ENCODE measurements at places on chromosomes 12 and 14. TPM values are rescaled to one million over a fixed set of nuclear protein-coding genes. Genes with fewer than 3 reads are reported as not detected.

DNA sequence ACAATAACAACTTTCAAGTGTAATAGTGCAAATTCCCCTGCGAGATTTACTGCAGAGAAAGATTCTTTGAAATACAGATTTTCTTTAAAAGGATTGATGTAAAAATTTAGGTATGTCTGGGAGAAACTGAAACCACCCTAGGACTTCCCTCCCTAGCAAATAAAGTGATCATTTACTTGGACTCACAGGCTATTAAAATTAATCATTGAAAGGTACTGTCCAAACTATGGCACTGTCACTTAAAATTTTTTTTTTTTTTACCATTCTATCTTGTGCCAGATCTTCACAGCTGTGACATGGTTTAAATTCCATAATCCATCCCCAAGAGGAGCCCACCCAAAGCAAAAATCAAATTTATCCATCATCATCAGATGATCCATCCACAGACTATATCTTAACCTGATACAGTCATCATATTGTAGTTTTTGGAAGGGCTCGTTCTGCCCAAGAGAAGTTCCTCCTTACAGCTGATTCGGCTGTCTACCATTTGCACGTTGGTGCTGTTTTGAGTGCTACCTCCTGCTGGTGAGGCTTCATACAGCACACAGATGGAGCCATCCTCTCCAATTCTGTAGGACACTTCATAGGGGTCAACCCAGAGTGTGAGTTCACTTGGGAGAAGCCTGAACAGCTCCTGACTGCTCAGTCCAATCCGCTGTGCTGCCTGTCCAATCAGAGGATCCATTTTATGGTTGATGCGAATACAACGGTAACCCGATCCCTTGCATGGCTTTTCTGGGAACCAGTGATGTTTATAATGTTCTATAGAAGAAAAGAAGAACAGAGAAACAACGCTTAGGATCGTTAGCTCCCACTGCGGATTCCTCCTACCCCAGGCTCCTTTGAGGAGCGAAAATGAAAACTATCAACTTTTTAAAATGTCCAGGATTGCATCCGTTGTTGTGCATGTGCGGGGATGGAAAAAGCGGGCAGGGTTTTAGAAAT is 1.7 kb downstream of the BTG1 start:
- peak overlapping the region; percentile 97 for H3K27ac ChIP-seq
- peaks cover 70% of the 10 kb centered on the region for H3K4me1 ChIP-seq
- no peaks in the 10 kb centered on the region for H3K27me3 ChIP-seq

DNA sequence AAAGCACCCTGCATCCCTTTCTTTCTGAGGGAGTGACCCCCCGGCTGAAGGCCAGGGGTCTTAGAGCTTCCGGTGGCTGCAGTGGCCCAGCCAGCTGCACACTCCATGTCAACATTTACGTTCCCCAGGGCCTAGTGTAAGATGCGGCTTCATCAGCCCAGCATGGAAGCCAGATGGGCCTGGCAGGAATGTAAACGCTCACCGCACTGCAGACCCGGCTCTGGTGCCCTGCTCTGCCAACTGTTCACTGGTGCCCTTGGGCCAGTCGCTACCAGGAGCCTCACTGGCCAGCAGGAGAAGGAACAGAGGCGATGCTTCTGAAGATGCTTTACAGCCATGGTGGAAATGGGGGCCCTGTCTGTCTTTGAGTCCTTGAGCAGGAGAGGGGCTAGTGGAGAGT is 8.6 kb upstream of the TMEM119 start:
- H3K4me3 ChIP-seq: no peak overlapping the region
- no peaks in the 10 kb centered on the region for H3K27me3 ChIP-seq
- peaks cover 38% of the 10 kb centered on the region for H3K4me1 ChIP-seq
- no peak for DNase-seq
- no peaks in the 10 kb centered on the region for H3K36me3 ChIP-seq

DNA sequence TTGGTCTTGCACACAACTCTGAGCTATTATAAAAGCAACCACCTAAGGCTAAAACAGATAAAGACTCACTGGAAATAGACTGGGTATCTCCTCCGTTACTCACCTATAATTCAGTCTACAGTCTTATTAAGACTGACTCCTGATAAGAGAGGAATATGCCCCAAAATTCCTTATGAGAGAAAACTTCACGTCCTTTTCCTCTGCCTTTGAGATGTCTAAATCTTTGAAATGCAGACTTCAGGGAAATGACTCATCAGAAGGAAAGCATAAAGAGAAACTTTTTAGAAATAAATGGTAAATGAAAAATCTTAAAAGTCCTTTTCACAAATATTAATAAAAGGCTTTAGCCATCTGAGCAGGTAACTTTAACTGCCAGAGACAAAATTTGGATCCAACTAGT is 187.5 kb upstream of the RTL1 start:
- no peak overlapping the region for H3K4me3 ChIP-seq
- H3K27ac ChIP-seq: peak overlapping the region; percentile 5
- H3K36me3 ChIP-seq: no peaks in the 10 kb centered on the region
- DNase-seq: no peak
- H3K27me3 ChIP-seq: no peaks in the 10 kb centered on the region

DNA sequence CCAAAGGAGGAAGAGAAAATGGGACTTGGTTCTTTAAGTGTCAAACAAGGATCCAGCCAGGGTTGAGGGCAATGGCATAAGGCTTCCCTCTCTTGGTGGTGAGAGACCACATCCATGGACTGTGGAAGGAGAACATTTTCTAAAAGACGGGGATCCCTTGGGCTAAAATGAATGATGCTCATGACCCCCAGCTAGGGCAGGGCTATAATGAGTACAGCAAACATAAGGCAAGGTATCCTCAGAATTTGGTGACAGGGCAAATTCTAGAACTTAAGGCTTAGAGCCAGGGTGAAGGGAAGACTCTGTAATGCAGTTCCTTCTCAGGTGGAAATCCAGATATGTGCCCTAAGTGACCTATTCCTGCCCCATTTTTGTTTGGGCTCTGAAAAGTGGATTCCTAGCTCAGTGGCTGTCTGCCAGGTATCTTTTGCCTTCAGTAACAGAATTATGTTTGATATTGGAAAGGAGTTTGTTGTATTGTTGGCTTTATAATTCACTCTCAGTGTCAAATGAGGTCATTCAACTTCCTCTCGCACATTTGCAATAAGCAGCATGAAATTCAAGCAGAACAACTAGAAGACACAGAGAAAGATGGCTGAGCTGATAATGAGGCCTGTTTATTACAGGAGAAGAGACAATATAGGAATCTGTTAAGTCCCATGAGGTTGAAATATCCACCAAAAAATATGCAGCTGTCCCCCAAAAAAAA is 76.8 kb downstream of the DAD1 start:
- no peaks in the 10 kb centered on the region for H3K36me3 ChIP-seq
- DNase-seq: no peak
- no peaks in the 10 kb centered on the region for H3K27me3 ChIP-seq
- H3K4me3 ChIP-seq: no peak overlapping the region
- no peak overlapping the region for H3K27ac ChIP-seq
- peaks cover 83% of the 10 kb centered on the region for H3K4me1 ChIP-seq

DNA sequence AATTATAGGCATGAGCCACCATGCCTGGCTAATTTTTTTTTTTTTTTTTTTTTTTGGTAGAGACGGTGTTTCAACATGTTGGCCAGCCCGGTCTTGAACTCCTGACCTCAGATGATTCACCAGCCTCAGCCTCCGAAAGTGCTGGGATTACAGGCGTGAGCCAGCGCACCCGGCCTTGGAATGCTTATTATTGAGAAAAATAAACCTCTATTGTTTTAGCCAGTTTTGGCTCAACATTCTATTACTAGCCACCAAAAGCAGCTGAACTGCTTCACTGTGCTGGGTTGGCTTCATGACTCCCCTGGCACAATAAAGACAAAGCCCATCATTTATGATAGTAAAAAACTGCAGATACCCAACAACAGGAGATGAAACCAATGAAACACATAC is 93.5 kb upstream of the CEP83 start:
- no peak overlapping the region for H3K27ac ChIP-seq
- DNase-seq: no peak
- H3K27me3 ChIP-seq: peaks cover 3% of the 10 kb centered on the region
- no peak overlapping the region for H3K4me3 ChIP-seq
- no peaks in the 10 kb centered on the region for H3K4me1 ChIP-seq

DNA sequence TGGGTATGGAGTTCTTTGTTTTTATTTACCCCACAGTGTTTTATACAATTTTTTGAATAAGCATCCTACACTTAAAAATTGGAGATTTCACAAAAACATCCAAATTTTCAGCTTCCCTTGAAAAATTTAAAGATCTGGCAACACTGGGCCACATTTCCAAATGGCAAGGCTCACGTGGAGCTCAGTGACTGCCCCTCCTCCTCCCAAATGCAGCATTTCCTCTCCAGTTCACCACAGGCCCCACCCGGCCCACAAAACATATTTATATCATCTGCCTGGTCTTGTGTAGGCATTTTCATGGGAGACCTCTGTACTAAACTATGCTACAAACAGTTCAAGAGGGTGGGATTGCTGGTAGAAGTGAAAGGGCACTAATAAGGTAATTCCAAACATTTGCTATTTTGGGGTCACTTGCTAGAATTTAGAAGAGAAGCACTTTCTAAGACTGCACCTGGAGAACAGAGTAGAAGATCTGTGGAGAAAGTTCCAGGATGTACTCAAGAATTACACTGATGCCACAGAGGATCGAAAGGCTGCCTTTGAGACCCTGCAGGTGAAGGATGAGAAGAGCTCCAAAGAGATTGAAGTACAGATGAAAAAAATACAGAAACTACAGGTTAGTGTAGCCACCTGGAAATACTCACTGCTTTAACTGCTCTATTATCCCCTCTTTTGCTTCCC is 7.3 kb downstream of the FKBP11 start:
- H3K36me3 ChIP-seq: peaks cover 4% of the 10 kb centered on the region
- no peaks in the 10 kb centered on the region for H3K4me1 ChIP-seq
- H3K27me3 ChIP-seq: no peaks in the 10 kb centered on the region
- no peak for DNase-seq
- no peak overlapping the region for H3K27ac ChIP-seq
- H3K4me3 ChIP-seq: no peak overlapping the region

DNA sequence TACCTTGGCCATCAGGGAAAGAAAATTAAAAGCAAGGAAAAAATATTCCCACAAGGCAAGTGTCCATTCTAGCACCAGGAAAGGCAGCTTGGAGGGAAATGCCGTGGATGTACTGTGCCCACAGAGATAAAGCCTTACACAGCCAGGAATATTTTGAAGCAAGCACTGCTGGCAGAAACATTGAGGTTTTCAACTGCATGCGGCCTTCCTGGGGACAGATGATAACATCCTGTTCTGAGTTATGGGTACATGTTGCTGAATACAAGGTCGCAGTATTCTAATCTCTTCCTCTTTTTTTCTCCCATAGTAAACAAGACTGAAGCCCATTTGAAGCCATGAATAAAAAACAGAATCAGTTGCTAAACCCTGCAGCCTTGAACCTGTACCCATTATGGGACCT is 197.1 kb downstream of the BTG1 start:
- H3K4me3 ChIP-seq: no peak overlapping the region
- no peaks in the 10 kb centered on the region for H3K4me1 ChIP-seq
- no peak for DNase-seq

- peak overlapping the region; percentile 97 for H3K27ac ChIP-seq
- peaks cover 87% of the 10 kb centered on the region for H3K4me1 ChIP-seq
- no peaks in the 10 kb centered on the region for H3K27me3 ChIP-seq
- no peak overlapping the region for H3K4me3 ChIP-seq
Measured at GRCh38 chr14:89428546-89429198, 11.6 kb upstream of the FOXN3 start.

- no peak overlapping the region for H3K4me3 ChIP-seq
- peaks cover 14% of the 10 kb centered on the region for H3K4me1 ChIP-seq
Measured at GRCh38 chr14:88481794-88482193, 73.0 kb downstream of the PTPN21 start.

- no peak overlapping the region for H3K4me3 ChIP-seq
- H3K36me3 ChIP-seq: no peaks in the 10 kb centered on the region
- H3K27ac ChIP-seq: no peak overlapping the region
- DNase-seq: peak; percentile 86
- no peaks in the 10 kb centered on the region for H3K4me1 ChIP-seq
Measured at GRCh38 chr14:101600891-101601605, 39.8 kb downstream of the DIO3 start.

DNA sequence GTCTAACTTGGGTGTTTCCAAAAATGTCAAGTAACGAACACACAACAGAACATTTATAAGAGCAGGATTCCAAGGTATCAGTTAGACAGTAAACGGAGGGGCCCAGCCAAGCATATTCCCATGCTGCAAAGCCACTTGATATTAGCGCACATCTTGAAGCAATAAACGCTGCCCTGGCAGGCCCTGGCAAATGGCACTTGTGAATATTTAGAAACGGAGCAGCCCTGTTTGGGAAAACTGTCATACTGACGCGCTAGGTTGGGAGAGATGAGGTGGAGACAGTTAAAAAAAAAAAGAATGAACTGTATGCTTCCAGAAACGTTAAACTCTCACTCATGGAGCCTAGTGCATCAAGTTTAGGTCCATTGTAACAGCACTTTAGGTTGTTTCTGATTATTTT is 9.3 kb downstream of the DGLUCY start:
- H3K36me3 ChIP-seq: peaks cover 11% of the 10 kb centered on the region
- DNase-seq: no peak
- H3K27me3 ChIP-seq: no peaks in the 10 kb centered on the region
- no peak overlapping the region for H3K27ac ChIP-seq
- H3K4me3 ChIP-seq: no peak overlapping the region

GRCh38 chr14:91392623-91393303 is 24.9 kb downstream of the CCDC88C start:
- H3K27me3 ChIP-seq: peaks cover 22% of the 10 kb centered on the region
- no peaks in the 10 kb centered on the region for H3K36me3 ChIP-seq
- H3K4me1 ChIP-seq: peaks cover 5% of the 10 kb centered on the region
- DNase-seq: no peak

- DNase-seq: no peak
- H3K4me1 ChIP-seq: peaks cover 43% of the 10 kb centered on the region
- H3K27ac ChIP-seq: peak overlapping the region; percentile 11
- no peaks in the 10 kb centered on the region for H3K36me3 ChIP-seq
- H3K27me3 ChIP-seq: no peaks in the 10 kb centered on the region
Measured at GRCh38 chr12:12804011-12804410, 9.1 kb upstream of the DDX47 start.

DNA sequence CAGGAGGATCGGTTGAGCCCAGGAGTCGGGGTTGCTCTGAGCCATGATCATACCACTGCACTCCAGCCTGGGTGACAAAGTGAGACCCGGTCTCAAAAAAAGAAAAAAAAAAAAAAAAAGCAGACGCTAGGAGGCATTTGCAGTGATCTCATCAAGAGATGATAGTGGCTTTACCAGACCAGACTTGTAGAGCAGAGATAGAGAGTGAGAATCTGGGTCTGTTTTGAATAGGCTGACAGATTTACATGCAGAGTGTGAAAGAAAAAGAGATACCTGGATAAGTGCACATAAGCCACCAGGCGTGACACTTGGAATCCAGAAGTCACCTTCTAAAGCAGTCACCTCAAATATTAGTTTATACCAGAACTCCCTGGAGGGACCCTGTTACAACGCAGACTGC is 21.1 kb upstream of the FLRT2 start:
- H3K27ac ChIP-seq: no peak overlapping the region
- H3K4me3 ChIP-seq: no peak overlapping the region
- no peaks in the 10 kb centered on the region for H3K27me3 ChIP-seq

GRCh38 chr12:85423947-85424346 is 143.9 kb downstream of the ALX1 start:
- no peak for DNase-seq
- peaks cover 27% of the 10 kb centered on the region for H3K27me3 ChIP-seq
- H3K27ac ChIP-seq: no peak overlapping the region
- H3K36me3 ChIP-seq: no peaks in the 10 kb centered on the region
- no peak overlapping the region for H3K4me3 ChIP-seq

The CACNA1C gene
- total RNA-seq: 27.0 TPM

The GSC gene
- total RNA-seq: not detected

The GUCY2C gene
- total RNA-seq: not detected

The SMOC1 gene
- 1.7 TPM for total RNA-seq

The RPL10L gene
- total RNA-seq: not detected

The SH2B3 gene
- total RNA-seq: 20.0 TPM

The GPR65 gene
- total RNA-seq: not detected

The MOAP1 gene
- total RNA-seq: 18.1 TPM

The ATP5F1B gene
- total RNA-seq: 380 TPM

All from chondrocyte (in vitro differentiated cells).